ENCODE measurements at places on chromosomes 1 and 21.
A peak's percentile ranks its signal among the peaks of the same experiment; 100 is the strongest.

DNA sequence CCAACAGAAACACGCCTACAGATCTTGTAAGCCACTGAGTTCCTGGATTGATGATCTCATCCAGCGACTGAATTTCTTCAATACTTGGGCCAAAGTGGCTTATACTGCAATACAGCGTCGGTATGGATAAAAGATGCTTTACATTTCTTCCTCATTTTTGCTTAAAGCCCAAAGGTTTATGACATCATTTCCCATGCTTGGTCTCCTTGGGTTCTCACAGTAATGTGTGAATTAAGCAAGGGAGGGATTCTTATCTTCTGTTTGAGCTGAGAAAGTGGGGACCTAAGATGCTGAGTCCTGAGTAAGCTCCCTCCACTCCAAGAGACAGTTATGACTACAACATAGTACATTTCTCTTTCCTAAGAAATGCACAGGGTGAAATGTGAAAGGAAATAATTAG is 39.5 kb downstream of the LBR start:
- DNase-seq: no peak

DNA sequence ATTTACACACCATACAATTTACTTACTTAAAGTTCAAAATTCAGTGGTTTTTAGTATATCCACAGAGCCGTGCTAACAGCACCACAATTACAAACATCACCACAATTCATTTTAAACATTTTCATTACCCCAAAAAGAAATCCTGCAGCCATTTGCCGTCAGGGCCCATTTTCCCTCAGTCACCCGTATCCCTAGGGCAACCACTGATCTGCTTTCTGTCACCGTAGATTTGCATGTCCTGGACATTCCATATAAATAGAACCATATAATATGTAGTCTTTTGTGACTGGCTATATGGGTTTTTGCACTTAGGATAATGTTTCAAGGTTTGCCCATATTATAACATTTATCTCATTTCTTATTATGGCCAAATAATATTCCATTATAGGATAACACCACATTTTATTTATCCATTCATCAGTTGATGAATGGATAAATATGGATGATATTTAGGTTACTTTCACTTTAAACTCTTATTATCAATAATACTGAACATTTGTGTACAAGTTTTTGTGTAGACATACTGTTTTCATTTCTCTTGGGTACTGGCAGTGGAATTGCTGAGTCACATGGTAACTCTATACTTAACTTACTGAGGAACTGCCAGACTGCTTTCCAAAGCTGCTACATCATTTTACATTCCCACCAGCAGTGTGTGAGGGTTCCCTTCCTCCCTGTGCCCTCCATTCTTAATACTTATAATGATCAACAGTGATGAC is 68.9 kb downstream of the ST3GAL3 start:
- DNase-seq: no peak

DNA sequence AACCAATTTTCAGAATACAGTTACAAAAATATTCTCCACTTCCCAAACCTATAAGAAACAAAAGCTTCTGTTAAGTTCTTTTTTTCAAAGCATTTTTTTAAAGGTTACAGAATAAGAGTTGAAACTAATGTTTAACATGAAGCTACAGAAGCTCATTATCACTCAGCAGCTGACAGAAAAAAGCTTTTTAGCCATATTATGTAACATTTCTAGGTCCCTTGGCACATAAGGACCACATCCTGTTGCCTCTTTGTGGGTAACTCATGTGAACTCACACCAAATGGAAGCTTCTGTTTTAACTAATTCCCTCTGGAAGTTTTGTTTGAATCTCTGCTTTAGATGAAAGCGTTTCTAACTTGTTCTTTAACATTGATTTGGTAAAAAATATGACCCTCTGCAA is 242.5 kb upstream of the TMPRSS15 start:
- no peak for DNase-seq

GRCh38 chr1:172578586-172578985 is 45.6 kb downstream of the SUCO start:
- DNase-seq: no peak

DNA sequence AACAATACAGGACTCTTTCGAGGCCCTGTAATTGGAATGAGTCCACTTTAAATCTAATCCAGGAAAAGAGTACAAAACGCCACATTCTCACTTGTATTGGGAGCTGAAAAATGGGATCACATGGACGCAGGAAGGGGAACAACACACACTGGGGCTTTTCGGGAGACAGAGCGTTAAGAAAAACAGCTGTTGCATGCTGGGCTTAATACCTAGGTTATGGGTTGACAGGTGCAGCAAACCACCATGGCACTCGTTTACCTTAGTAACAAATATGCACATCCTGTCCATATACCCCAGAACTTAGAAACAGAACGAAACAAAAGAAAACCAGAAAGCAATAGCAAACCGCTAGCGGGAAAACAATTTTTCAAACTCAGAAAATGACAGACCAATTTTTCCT is 1532.7 kb upstream of the TPTE start:
- DNase-seq: peak; percentile 65

GRCh38 chr1:92123868-92124267 is 43.7 kb downstream of the BTBD8 start:
- no peak for DNase-seq

- no peak for DNase-seq
These were observed 79.4 kb upstream of the SSX2IP start for GRCh38 chr1:84769636-84770035.

- peak; percentile 97 for DNase-seq
These were observed at the start of gene SMAP2 for GRCh38 chr1:40373323-40374283. SMAP2 (plus strand) TSS chr1:40373727; CDS start chr1:40374121, 394 bp downstream.

- no peak for DNase-seq
These were observed 32.4 kb downstream of the KCTD3 start for GRCh38 chr1:215599418-215600074.

- no peak for DNase-seq
These were observed at the start of gene CROCC for GRCh38 chr1:16921391-16922185. CROCC (plus strand) TSS chr1:16921931; CDS start chr1:16922019, 88 bp downstream.

- DNase-seq: no peak
These were observed 128.2 kb downstream of the ATP5PO start for GRCh38 chr21:33787431-33787830.

GRCh38 chr1:6095511-6096242 is 50.0 kb downstream of the KCNAB2 start:
- no peak for DNase-seq

DNA sequence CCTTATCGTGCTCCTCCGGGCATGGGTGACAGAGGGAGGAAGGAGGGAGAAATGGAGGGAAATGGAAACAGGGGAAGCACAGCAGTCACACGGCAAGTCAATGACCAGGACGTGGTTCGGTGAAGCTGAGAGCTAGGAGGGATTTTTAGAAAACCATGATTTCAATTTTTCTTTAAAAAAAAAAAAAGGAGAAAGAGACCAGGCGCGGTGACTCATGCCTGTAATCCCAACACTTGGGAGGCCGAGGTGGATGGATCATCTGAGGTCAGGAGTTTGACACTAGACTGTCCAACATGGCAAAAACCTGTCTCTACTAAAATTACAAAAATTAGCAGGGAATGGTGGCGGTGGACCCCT is 776 bp upstream of the TNFRSF9 start:
- no peak for DNase-seq

- DNase-seq: no peak
These were observed 2.9 kb upstream of the GPR25 start for GRCh38 chr1:200869753-200870391.

GRCh38 chr1:82346141-82346540 is 545.4 kb downstream of the ADGRL2 start:
- no peak for DNase-seq

DNA sequence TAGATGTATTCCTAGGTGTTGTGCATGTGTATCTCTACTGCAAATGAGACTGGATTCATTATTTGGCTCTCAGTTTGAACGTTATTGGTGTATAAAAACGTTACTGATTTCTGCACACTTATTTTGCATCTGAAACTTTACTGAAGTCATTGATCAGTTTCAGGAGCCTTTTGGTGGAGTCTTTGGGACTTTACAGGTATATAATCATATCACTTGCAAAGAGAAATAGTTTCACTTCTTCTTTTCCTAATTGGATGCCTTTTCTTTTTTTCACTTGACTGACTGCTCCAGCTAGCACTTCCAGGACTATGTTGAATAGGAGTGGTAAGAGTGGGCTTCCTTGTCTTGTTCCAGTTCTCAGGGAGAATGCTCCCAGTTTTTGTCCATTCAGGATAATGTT is 252.2 kb downstream of the SMYD3 start:
- DNase-seq: no peak

DNA sequence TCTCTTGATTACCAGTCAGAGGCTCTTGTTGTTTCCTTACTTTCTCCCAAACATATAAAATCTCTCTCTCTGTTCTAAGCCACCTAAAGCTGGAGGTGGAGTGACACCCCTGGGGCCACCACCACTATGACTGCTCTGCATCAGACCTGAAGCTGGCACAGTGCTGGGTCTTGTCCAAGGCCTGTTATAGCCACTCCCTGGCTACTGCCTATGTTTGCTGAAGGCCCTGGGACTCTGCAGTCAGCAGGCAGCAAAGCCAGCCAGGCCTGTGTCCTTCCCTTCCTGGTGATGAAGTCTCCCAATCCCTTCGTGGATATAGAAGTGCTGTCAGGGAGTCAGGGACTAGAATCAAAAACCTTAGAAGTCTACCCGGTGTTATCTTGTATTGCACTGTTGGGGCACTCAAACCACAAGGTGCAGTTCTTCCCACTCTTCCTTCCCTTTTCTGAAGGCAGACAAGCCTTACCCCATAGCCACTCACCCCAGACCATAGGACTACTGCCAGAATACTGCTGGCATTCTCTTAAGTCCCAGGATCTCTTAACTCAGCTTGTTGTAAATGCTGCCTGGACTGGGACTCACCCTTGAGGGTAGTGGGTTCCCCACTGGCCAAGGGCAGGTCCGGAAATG is 103.1 kb downstream of the RPS6KC1 start:
- no peak for DNase-seq

DNA sequence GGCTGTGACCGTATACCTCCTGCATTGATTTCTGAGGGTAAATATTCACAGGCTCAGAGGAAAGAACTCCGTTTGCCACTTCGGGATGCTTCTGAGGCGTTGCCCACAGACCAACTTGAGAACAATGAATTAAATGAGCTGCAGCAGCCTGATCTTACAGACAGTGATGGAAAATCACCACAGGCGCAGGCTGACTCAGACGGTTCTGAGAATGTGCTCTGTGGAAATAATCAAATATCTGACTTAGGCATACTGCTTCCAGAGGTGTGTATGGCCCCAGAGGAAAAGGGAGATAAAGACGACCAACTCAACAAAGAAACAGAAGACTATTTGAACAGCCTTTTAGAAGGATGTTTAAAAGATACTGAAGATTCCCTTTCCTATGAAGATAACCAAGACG is 76.7 kb upstream of the SCCPDH start:
- DNase-seq: no peak

DNA sequence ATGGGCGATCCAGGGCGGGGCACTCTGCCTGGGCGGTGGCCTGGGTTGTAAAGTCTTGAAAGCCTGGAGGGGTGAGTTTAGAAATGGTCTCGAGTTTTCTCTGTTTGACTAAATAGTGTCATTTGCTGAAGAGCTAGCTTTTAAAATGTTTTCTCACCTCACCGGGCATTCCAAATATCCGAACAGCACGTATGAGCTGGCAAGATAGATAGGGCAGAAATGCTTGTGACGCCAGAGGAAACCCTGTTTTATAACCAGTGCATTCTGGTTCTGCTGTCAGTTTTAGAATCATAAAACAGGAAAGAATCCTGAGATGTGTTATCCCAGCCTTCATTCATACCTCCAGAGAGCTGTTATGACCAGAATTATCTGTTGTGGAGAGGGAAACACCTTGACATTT is 725 bp downstream of the RTCA start:
- DNase-seq: no peak

DNA sequence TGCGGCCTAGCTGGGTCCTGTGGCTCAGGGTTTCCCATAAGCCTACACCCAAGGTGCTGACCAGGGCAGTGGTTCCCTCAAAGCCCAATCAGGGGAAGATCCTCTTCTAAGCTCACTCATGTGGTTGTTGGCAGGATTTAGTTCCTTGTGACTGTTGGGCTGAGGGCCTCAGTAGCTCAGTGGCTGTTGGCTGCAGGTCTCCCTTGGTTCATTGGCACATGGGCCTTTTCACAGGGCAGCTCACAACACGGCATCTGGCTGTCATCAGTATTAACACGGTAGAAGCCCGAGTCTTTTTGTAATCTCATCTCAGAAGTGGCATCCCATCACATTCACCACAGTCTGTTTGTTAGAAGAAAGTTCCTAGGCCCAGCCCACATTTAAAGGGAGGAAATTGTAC is 188.2 kb upstream of the HMCN1 start:
- DNase-seq: no peak

DNA sequence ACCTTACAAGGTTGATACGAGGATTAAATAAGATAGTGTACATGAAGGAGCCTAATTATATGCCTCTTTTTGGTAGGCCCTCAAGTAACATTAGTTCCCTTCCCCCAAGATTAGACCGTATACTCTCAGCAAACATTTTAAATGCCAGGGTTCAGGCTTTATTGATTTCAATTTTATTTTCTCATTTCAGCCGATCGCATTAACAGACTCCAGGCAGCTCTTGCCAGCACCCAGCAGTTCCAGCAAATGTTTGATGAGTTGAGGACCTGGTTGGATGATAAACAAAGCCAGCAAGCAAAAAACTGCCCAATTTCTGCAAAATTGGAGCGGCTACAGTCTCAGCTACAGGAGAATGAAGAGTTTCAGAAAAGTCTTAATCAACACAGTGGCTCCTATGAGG is 104.4 kb upstream of the BMP8A start:
- DNase-seq: no peak

DNA sequence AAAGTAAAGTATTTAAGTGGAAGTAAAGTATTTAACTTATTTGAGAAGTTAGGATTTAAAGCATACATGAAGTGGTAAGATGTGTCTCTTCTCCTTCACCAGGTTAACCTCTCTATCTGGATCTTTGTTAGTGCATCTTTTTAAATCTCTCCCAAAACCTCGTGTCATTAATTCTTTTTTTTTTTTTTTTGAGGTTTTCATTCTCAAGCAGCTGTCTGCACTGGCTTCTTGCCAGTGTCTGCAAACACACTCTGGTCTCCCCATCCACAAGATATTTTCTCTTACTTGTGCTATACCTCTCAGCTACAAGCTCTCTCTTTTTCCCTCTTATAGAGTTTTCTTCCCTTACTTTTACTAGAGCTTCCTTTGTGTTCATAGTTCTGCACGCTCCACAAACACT is 49.0 kb downstream of the CLDN17 start:
- no peak for DNase-seq

DNA sequence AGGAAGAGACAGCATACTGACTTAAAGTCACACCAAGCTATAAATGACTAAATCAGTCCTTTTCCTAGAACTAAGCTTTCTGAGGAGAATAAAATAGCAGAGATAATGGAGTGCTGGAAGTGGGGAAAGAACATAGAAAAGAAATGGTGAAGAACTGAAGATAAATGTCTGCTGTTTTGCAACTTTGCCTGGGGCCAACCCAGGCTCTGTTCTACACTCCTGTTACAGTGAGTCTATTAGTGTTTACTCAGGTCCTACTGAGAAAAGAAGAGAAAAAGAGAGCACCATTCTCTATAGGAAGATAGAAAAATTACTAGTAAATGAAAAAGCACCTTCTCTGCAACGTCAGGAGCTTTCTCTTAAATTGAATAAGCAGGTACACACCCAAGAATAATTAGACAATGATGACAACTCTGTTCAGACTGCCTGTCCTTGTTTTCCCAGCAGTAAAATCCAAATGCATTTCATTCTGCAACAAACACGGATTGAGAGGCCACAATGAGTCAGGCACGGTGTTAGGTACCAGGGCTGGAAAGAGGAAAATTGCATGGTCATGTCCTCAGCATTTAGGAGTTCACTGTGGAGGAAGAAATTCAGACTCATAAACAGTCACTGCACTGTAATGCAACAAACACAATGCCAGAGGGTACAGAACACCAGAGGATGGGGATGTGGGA is 139.4 kb upstream of the CAMK1G start:
- no peak for DNase-seq
